ENCODE measurements at places on chromosomes 6 and 20.

DNA sequence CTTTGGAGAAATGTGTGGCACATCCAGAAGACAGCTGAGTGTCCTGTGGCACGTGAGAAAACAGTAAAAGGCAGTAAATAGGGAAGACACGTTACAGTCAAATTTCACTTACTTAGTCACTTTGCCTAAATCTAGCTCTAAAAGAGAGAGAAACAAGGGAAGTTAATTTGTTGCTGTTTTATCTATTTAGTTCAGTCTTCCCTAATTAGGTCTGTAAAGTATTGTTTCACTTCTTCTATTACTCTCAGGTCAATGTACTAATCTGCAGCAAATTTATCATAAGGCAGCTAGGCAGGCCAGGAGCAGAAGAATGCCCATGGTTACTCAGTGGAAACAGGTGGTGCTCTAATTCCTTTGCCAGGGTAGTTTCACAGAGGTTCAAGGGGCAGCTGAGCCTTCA, 124.3 kb upstream of the CNR1 start:
- no peak for DNase-seq

- DNase-seq, result peak; percentile 9
These were observed 31.4 kb downstream of the ACSS2 start for GRCh38 chr20:34907616-34908469.

DNA sequence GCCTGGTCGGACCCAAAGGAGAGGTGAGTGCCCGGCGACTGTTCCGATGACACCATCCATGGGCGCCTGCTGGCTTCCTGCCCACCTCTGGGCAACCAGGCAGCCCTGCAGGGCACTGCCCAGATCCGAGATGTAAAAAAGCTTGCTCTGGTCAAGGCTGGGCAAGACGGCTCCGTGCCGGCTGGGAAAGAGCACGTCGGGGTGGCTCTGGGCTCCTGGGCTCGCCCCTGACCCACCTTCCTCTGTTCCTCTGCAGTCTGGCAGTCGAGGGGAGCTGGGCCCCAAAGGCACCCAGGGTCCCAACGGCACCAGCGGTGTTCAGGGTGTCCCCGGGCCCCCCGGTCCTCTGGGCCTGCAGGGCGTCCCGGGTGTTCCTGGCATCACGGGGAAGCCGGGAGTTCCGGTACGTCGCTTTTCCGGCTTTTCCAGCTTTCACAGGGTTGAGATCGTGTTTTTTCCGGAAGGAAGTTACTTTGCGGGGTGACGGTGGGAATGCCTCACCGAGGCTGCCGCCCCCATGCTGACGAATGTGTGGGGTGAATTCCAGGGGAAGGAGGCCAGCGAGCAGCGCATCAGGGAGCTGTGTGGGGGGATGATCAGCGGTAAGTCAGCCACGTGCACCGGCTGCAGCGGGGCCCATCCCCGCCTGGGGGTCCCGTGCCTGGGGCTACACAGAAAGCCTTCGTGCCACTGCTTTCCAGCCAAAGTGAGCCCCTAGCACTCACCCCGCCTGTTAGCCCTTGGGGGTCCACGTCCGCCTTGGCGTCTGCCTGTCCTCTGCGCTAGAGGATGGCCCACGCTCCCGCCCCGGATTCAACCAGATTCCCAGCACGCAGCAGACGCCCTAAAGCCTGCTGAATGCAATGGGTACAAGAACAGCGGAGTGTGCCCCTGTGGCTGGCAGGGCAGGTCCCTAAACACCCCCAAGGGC, 19.3 kb downstream of the COL9A3 start:
- DNase-seq, result no peak

GRCh38 chr6:93496548-93496947, 77.2 kb upstream of the EPHA7 start:
- DNase-seq, result no peak

- no peak for DNase-seq
These were observed 63.4 kb downstream of the AHI1 start for GRCh38 chr6:135434095-135434494.

DNA sequence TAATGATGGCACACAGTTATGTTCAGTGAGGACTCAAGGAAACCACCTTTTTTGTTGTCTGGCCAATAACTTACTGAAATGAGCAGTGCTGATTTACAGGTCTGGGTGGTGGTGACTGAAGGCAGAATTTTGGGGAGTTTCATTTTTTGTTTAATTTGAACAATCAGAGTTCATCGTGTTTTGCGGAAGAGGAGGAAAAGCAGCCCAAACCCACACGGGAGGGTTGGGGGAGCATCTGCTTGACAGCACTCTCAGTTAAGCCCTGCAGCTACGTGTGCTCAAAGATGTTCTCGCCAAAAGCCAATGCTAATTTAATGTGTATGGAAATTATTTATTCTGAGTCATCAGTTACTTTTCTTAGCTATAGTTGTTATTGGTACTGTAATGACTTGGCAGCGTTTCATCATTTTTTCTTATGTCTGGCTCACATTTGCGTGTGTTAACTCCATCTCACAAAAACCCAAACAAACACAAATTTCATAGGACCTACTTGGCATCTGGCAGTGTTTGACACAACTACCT, 89.2 kb downstream of the UST start:
- DNase-seq, result no peak

GRCh38 chr6:152636021-152636608, 1.0 kb downstream of the SYNE1 start:
- no peak for DNase-seq

GRCh38 chr20:1326031-1326930, 2.7 kb downstream of the SDCBP2 start:
- DNase-seq, result no peak

- DNase-seq, result no peak
These were observed 176.2 kb downstream of the NFATC2 start for GRCh38 chr20:51366155-51366886.

DNA sequence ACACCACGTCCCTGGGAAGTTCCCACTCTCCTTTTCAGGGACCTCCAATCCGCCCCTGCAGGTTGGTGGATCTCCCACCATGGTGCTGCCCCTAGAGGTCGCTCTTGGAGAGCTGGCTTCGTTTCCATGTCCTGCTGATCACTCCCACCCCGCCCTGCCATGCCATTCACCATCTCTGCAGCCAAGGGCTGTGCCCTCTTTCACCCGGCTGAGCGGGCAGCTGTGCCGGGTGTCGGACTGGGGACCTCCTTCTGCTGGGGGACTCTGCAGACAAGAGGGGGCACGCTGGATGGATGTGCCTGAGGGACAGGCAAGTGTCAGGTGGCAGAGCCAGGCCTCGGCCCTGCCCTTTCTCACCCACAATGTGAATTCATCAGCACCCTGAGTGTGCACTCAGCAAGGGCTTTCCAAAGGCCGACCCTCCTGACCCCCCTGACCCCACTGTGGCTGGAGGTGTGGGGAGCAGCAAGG, 347.0 kb downstream of the CDH4 start:
- no peak for DNase-seq

GRCh38 chr20:54665812-54666211, 190.4 kb downstream of the DOK5 start:
- no peak for DNase-seq

DNA sequence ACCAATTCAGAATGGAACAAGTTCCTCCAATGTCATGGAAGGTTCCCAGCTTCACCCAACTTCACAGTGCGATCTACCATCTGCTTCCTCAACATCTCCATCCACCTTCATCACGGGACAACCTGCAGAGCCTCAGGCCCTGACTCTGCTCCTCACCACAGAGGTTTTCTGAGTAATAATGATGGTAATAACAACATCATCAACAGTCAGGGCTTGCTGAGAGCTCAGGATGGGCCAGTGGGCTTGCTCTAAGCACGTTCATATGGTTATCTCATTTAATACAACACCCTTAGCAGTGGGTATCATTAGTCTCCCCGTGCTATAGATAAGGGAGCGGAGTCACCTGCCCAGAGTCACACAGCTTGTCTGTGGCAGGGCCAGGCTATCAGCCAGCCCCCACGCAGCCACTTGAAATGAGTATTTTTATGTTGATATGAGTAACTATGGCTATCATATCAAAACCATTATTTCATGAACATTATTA, 38.6 kb downstream of the PREX1 start:
- DNase-seq, result no peak

- DNase-seq, result no peak
These were observed 15.5 kb downstream of the RIPOR3 start for GRCh38 chr20:50675671-50676376.

DNA sequence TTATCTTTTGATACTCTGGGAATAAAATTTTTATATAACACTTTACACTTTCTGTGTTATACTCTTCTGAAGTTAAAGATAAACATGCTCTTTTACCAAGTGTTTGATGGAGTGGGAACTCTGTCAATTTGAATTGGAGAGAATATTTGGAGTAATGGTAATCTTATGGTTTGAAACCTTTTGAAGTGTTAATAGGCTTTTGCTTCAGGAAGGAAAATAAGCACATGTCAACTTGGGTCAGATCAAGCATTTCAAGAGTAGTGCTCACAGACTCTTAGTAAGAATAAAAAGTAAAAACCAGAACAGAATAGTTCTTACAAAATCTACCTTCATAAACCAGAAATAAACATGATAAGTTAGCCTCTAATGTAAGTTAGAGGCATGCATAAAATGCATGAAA, 24.4 kb upstream of the IRAK1BP1 start:
- no peak for DNase-seq

DNA sequence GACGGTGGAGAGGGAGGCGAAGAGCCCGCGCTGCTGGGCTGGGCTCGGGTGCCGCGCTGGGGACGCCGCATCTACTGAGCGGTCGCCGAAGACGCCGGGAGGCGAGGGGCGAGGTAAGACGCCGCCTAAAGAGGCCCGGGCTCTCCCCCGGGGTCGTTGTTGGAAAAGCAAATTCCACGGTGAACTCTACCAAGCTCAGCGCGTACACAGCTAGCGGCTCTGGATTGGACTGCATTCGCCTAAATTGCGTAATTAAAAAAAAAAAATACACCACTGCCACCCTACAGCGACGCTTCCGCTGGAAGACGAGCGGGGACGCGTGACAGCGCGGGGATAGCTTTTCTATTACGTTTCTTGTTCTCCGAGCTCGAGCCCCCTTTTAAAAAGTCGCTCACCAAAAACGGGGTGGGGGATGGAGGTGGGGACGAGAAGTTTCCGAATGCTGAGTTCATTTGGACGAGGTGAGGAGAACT, 92.0 kb upstream of the PRDM1 start:
- no peak for DNase-seq

DNA sequence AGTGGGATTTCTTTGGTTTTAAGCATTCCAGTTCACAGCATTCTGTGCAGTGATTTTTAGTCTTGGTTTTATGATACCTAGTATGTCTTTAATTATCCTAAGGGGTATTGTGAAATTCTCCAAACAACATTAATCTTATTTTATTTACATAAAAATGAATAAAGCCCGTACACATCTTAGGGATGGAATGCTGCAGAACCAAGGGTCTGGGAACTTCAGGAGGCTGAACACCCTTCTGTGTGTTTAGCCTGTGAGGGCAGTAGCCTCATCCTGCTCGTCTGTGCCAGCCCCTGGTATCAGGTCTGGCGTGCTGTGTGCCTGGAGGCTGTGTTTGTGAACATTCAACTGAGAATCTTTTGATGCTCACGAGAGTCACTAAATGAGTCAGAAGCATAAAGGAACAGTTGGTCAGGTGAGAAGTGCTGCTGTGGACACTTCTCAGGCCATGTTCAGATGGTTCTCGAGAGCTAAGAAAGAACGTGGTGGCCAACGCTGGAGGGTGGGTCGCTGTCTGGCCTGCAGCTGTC, 25.2 kb upstream of the C20orf204 start:
- no peak for DNase-seq

- no peak for DNase-seq
These were observed 54.8 kb upstream of the AKIRIN2 start for GRCh38 chr6:87756858-87757257.

DNA sequence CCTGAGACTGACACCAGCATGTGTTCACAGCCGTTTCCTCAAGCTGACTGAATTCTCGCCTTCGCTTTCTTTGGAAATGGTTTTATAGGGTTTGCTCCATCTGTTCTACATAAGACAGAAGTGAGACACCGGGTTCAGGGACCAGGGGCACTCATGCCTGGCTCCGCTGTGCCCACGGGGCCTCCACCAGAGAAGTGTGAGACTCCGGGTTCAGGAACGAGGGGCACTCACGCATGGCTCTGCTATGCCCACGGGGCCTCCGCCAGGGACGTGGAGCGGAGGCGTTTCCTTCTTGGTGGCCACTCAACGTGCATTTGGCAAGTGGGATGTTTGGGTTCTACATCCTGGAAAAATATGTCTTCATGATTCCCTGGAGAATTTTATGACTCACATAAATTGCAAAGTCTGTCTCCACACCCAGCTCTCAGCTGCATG, 106.6 kb downstream of the RNASET2 start:
- no peak for DNase-seq

DNA sequence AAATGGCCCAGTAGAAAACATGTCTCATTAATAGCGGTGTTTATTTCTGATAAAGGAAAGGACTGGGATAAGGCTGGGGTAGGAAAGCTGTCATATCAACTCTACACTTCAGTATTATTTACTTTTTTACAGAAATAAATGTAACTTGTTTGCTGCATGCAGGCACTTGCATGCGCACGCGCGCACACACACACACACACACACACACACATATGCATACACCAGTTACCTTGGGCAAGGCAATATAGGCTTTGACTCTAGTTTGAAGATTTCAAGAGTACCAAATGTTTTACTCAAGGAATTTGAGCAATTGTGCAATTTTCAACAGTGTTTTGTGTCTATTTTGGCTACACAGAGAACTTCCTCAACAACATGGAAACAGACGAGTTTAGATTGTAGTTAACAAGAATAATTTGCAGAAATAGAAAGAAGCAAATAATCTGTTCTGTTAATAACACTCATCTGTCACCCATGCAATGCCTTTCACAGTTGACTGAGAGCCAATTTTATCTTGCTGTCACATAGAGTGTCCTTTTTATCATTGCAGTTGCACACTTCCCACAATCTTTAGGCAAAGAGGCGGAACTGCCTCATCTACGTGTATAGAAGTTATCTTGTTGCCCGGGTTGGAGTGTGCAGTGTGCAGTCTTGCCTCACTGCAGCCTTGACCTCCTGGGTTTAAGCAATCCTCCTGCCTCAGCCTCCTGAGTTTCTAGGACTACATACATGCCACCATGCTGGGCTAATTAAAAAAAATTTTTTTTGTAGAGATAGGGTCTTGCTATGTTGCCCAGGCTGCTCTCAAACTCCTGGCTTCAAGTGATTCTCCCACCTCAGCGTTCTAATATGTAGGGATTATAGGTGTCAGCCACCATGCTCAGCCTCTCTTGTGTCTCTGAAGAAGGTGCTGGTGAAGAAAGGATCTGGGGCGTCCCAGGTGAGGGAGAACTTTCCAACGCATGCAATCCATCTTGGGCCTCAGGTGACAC, 74.8 kb upstream of the SHLD1 start:
- DNase-seq, result no peak

DNA sequence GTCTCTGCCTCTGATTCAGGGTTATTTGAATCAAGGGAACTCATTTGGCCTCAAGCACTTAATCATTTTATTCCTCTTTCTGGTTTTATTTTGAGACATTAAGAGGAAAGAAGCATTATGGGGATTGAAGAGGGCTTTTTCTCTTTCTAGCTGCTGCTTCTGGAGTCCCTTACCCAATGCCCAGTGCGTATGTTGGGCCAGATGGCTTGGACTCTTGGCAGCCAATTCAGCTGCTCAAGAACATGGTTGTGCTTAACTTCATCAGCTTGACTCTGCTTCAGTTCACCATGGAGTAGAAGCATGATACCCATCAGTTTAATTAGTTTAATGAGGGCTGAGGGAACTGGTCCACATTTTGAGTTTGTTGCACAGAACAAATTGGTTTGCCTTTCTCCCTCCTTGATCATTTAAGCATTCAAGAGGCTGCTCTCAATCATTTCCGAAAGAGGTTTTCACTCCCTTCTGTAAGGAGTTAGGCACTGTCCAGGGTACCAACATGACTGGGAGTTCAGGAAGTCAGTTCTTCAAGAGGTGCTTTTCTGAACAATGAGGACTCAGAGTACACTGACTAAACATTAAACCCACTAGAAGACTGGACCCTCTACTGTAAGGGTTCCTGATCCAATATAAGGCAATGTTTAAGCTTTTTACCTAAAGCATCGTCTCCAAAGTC, 14.6 kb downstream of the PDYN start:
- DNase-seq, result no peak
